ENCODE measurements at places on chromosomes 6 and 20.
A peak's percentile ranks its signal among the peaks of the same experiment; 100 is the strongest.

DNA sequence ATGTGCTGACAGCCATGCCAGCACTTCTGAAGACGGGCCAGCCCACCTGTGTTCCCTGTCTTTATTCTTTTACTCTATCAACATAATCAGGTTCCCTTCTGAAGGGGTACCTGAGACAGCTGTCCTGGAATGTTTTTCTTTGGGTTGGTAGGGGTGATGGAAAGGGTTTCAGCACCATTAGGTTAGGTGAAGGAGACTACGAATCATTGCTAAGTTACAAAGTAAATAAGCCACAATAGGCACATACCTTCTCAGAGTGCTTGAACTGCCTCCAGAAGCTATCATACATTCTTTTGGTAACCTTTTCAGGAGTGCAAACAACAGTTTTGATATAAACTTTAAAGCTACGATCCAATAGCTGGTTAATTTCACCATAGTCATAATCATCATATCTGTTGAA, 106.3 kb downstream of the SESN1 start:
- DNase-seq, result no peak

DNA sequence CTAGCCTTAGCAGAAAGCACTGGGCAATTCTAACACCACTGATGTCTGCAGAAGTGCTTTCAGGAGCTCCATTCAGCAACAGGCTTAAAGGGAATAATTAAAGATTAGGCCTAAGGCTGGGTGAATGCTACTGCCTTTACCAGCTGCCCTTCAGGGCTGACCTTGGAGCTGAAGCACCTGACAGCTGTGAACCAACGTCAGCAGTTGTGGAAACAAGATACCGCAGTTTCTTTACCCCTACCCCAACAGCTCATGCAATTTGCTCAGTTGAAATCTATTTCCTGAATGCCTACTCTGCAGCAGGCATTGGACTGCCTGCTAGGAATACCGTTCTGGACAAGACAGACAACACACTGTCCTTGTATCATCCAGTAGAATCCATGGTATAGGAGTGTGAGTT, 51.5 kb upstream of the ADTRP start:
- no peak for DNase-seq

GRCh38 chr20:15359056-15359455, 1021.6 kb upstream of the FLRT3 start:
- no peak for DNase-seq

- DNase-seq, result no peak
These were observed 60.1 kb upstream of the TAGAP start for GRCh38 chr6:159104931-159105330.

DNA sequence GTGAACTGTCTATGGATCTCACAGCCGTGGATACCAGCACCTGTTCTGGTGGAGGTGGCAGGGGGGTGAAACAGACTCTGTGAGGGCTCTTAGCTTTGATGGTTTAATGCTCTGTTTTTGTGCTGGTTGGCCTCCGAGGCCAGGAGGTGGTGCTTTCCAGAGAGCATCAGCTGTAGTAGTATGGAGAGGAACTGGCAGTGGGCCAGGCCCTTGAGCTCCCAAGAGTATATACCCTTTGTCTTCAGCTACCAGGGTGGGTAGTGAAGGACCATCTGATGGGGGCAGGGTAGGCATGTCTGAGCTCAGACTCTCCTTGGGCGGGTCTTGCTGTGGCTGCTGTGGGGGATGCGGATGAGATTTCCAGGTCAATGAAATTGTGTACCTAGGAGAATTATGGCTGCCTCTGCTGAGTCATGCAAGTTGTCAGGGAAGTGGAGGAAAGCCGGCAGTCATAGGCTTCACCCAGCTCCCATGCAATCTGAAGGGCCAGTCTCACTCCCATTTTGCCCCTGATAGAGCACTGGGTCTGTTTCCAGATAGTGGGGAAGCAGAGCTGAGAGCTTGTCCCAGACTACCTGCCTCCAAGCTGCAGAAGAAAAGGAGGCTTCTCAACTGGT, 102.7 kb upstream of the AHI1 start:
- no peak for DNase-seq

GRCh38 chr6:108360919-108361311, 66.1 kb downstream of the AFG1L start:
- no peak for DNase-seq

- no peak for DNase-seq
These were observed 162.2 kb upstream of the THEMIS start for GRCh38 chr6:128062882-128063603.

DNA sequence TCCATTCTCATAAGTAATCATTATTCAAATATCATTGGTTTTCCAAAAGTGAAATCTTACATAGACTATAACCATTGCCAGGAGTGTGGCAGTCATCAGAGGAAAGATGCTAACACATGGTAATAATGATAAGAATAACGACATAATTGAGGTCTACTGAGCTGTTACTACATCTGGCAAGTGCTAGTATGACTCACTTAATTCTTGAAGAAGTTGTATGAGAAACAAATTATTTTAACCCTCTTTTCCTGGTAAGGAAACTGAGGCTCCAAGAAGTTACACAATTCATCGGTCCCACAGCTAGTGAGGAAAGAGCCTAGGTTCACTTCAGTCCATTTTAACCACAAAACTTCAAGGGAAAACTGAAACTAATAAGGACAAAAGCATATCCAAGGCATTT, 335.6 kb upstream of the BTBD3 start:
- no peak for DNase-seq

DNA sequence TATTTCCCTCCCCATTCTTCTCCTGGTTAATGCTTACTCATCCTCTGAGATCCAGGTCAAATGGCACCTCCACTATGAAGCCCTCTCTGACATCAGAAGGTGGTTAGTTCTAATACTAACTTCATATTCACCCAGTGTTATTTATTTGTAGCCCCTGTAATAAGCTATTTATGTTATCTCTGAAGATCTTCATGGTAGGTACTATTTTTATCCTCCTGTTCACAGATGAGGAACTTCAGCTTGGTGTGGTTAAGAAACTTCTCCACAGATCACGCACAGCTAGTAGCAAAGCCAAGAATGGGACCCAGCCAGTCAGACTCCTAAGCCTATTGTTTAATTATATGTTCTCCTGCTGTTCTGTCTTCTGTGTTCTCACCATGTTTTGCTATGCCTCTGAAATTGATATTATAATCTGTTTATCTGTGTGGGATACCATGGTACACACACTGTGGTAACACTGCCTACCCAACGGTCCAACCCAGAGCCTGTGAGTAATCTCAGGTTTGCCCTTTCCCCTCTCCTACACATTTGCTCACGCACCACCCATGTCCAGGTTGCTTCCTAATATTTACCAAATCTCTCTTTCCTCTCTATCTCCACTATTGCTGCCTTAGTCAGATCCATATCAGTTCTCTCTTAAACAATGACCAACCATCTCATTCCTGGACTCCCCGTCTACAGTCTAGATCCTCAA, 98.4 kb downstream of the IPCEF1 start:
- no peak for DNase-seq

DNA sequence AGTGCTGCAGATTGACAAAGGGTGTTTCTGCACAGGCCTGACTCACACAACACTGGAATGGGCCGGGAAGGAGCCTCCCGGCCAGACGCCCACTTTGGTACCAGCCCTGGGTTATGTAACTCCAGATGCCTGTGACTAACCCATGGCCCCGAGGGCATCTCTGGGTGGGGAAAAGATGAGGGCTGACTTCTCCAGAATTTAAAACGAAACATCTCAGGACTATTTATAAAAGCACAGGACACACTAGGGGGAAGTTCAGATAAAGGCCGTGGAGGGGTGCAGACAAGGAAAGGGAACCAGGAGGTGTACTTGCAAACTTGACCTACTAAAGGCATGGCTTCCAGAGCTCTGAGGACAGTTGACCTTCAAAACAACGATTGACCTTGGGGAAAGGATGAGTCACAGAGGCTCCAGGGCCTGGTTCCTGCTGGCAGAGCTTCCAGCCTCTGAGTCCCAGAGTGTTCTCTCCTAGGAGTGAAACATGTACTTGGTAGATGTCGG, 196.9 kb downstream of the NFATC2 start:
- peak; percentile 48 for DNase-seq

DNA sequence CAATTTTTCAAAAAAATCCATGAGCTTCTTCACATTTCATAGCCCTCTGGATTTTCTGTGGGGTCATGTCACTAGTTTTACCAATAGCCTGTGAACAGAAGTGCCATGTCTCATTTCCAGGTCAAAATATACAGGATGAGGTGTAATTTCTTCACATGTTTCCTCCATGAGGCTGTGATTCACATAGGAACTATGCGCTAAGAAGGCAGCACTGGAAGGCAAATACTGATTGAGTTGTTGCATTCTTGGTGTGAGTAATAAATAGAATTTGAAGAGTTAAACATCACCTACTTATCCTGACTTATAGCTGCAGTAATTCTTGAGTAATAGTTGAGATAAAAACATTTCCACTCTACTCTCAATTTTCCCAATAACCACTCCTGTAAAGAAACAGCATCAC, 442.3 kb downstream of the HAO1 start:
- DNase-seq, result no peak
